ENCODE measurements at places on chromosomes 6 and 20. TPM values are rescaled to one million over a fixed set of nuclear protein-coding genes. Genes with fewer than 3 reads are reported as not detected.

CSNK2B gene
- 219 TPM for total RNA-seq

SOBP gene
- 13.3 TPM for total RNA-seq

TFAP2D gene
- not detected for total RNA-seq

SCRT2 gene
- not detected for total RNA-seq

GPX5 gene
- not detected for total RNA-seq

TGM3 gene
- total RNA-seq = 27.7 TPM

MYLK2 gene
- not detected for total RNA-seq

ABHD16B gene
- not detected for total RNA-seq

TEAD3 gene
- total RNA-seq = 29.0 TPM

FRK gene
- total RNA-seq = 3.9 TPM

KIAA1755 gene
- 2.7 TPM for total RNA-seq

HSPA1B gene
- total RNA-seq = 466 TPM

PARD6B gene
- 4.7 TPM for total RNA-seq

PRICKLE4 gene
- total RNA-seq = 10.1 TPM

ZFP64 gene
- 18.4 TPM for total RNA-seq

DDX43 gene
- 0.49 TPM for total RNA-seq

NFATC2 gene
- 7.4 TPM for total RNA-seq

FAM209B gene
- total RNA-seq = not detected

ZBP1 gene
- total RNA-seq = 0.74 TPM

LRRC73 gene
- total RNA-seq = not detected

SNAP25 gene
- total RNA-seq = 5.6 TPM

C20orf204 gene
- total RNA-seq = 0.98 TPM

UNC5CL gene
- 0.25 TPM for total RNA-seq

MATN4 gene
- not detected for total RNA-seq

NFS1 gene
- 15.2 TPM for total RNA-seq

SGK2 gene
- total RNA-seq = 5.4 TPM

GPR63 gene
- total RNA-seq = 2.5 TPM

HRH3 gene
- total RNA-seq = not detected

ASIP gene
- total RNA-seq = not detected

SCGN gene
- not detected for total RNA-seq

FAM83C gene
- 16.9 TPM for total RNA-seq

FGD2 gene
- total RNA-seq = 20.4 TPM

EYS gene
- not detected for total RNA-seq

HLA-B gene
- total RNA-seq = 921 TPM

HUS1B gene
- 0.98 TPM for total RNA-seq

SLC12A5 gene
- total RNA-seq = not detected

WFDC5 gene
- 6.1 TPM for total RNA-seq

TOX2 gene
- total RNA-seq = 5.2 TPM

GNRH2 gene
- total RNA-seq = not detected

LINC00237 gene
- not detected for total RNA-seq

HEY2 gene
- total RNA-seq = 0.98 TPM

KHDRBS2 gene
- 1.7 TPM for total RNA-seq

RBM12 gene
- 26.8 TPM for total RNA-seq

Data from vagina (tissue), 2 donors.